ENCODE measurements at places on chromosomes 5 and 9.
A peak's percentile ranks its signal among the peaks of the same experiment; 100 is the strongest.

GRCh38 chr5:177364159-177364962 is 6.6 kb downstream of the RGS14 start:
- H3K4me3 ChIP-seq, result no peak overlapping the region
- H3K27me3 ChIP-seq, result no peaks in the 10 kb centered on the region
- H3K27ac ChIP-seq, result no peak overlapping the region
- no peaks in the 10 kb centered on the region for H3K36me3 ChIP-seq
- peak; percentile 6 for DNase-seq
- H3K4me1 ChIP-seq, result peaks cover 42% of the 10 kb centered on the region

- H3K36me3 ChIP-seq, result no peaks in the 10 kb centered on the region
- H3K4me3 ChIP-seq, result peak overlapping the region; percentile 38
These were observed 668 bp downstream of the GLIS3 start for GRCh38 chr9:4299005-4299795.

- H3K27ac ChIP-seq, result no peak overlapping the region
- no peaks in the 10 kb centered on the region for H3K36me3 ChIP-seq
- H3K27me3 ChIP-seq, result no peaks in the 10 kb centered on the region
- DNase-seq, result no peak
- H3K4me3 ChIP-seq, result no peak overlapping the region
These were observed 164.7 kb upstream of the IRX4 start for GRCh38 chr5:2047341-2047927.

GRCh38 chr9:127711226-127711701 is 4.2 kb downstream of the PTRH1 start:
- DNase-seq, result no peak
- no peaks in the 10 kb centered on the region for H3K27me3 ChIP-seq
- no peaks in the 10 kb centered on the region for H3K36me3 ChIP-seq
- no peak overlapping the region for H3K27ac ChIP-seq
- peaks cover 7% of the 10 kb centered on the region for H3K4me1 ChIP-seq

Measured in B cell (primary cell).